ENCODE measurements at places on chromosomes 1 and 21.

GRCh38 chr1:7613851-7614205 is 157.3 kb upstream of the VAMP3 start:
- DNase-seq = no peak

DNA sequence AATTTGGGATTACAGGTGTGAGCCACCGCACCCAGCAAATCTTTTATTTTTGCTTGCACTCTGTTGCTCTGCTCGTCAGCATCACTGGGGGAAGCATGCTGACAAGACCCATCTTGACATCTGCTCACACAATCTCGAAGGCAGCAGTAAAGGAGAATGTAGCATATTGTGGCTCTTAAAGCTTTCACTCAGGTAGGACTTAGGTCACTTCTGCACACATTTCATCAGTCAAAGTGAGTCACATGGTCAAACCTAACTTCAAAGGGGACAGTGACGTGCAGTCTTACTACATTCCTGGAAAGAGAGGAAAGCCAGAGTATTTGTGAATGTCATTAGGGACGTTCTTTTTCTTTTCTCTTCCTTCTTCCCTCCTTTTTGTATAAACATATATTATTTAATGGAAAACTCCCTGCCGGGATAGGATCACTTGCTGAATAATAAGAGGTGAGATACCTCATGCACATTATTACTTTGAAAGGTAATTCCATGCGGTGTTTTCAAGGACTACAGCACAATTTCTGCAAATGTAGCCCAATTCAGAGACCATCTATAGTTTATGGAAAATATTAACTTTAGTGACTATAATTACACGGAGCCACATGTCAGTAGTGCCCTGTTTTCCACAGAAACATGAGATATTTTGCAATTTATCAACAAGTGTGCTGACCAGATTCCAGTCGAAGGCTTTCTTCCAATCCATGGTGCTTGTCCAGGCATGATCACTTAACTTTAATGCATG is 19.3 kb upstream of the ACBD6 start:
- no peak for DNase-seq

DNA sequence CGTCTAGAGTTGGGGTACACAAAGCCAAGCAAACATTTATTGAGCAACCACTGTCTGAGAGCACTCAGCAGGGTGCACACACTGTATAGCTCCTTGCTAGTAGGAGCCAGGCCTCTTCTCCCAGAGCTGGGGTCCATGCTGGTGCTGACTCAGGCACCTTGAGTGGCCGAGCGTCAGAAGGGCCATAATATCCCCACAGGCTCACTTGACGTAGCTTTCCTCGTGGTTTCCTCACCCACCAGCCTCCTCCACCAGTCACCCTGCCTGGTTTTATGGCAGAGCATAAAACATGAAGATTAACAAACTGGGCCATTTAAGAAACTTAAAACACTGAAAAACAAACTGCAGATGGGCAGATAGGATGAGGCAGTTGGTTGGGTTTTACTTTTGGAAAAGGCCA is 361.5 kb downstream of the HHAT start:
- DNase-seq = no peak

- peak; percentile 21 for DNase-seq
Observed at GRCh38 chr1:231866392-231867331, 240.1 kb downstream of the DISC1 start.

DNA sequence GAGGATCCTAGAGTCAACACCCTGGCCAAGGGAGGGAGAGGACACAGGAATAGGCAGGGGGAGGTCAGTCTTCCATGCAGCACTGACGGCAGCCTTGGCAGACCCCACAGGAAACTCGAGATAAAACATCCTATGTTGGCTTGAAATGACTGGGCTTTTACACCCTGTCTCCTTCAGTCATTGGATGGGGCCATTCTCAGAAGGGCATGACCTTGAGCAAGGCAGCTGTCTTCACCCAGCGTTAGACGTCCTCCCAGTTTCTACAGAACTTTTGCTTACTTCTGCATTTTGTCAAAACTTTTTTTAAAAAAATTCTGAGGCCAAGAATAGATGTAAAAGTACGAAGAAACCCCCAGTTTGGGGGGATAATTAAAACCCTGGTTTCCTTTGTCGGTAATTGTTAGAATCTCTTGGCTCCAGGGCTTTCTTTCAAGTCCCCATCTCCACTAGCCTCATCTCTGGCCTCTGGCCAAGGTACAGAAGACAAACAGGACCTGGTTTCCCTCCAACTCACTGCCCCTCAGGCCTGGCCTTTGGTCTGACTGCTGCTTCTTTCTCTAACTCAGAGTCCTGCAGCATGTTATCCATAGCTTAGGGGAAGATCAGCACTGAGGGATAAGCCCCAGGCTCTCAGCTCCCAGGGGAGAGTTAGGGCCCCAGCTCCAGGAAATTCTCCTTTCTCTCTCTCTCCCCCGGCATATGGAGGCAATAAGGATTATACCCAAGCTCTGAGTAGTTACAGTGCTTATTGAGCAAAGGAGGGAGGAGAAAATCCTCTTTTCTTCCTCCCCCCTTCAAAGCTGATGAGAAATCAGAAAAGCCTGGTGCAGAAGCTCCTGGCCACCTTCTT is 51.6 kb upstream of the KCND3 start:
- no peak for DNase-seq

- DNase-seq = no peak
Observed at GRCh38 chr1:35499652-35500176, 57.5 kb downstream of the KIAA0319L start.

DNA sequence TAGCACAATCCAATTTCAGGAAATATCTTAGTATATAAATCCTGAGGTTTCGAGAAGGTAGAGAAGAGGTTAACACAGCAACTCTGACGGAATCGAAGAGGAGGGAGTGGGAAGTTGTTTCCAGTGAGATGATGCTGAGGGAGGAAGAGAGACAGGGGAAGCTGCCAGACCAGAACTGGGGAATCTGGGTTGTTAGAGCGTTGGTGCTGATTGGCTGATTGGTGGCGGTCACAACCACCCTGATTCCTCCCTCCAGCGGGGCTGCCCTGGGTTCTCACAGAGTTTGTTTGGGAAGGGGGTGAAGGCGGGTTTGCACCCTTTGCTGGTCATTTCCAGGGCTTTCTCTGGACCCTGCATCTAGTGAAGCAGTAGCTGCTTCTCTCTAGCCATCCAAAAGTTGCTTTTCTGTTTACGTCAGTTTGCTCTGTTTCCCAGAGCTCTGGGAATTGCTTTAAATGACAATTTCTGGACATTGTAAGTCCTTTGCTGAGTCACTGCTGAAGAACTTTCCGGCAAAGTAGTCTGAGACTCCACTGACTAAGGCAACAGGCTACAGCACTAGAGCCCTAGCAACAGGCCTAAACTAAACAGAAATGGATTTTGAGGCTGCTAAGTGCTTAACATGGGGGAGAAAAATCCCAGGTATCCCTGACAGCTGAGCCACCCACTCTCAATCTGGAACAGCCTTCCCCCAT is 90.1 kb downstream of the TENT5C start:
- no peak for DNase-seq

GRCh38 chr1:29675481-29676263 is 439.4 kb downstream of the PTPRU start:
- no peak for DNase-seq

DNA sequence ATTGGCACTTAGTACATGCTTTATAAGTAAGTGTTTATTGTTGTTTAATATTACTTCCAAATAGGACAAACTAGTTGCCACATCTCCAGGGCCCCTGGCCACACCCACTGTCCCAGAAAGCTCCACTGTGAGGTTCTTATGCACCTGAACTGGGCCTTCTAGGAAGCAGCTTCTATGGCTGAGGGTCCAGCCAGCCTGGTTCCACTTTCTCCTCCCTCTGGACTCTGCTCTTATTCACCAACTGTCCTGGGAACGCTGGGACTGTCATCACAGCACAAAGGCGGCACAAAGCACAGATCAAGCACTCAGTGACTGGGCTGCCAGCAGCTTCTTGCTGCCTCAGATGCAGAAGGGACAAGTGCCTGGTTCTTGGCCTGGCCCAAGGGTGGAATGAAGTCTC is 29.6 kb upstream of the ZNF648 start:
- no peak for DNase-seq

- no peak for DNase-seq
Observed at GRCh38 chr1:196090226-196090625, 518.0 kb downstream of the KCNT2 start.

DNA sequence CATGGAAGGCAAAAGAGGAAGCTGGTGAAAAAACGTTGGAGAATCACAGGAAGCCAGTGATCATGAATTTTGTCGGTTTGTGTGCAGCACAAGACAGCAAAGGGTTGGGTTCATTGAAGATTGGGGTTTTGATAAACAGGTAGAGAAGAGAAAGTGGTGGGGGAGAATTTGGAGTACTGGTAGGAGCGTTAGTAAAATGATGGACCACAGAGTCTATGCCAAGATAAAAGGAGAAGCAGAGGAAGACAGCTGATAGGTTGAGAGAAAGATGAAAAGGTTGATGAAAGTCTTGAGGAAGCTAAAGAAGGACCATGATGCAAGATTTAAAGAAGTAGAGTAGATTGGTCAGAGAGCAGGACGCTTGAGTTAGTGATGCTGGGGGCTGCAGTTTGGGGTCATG is 156.8 kb upstream of the POU3F1 start:
- no peak for DNase-seq

- no peak for DNase-seq
Observed at GRCh38 chr21:26709090-26709489, 136.0 kb upstream of the CYYR1 start.

GRCh38 chr21:21955204-21955603 is 957.0 kb downstream of the NCAM2 start:
- no peak for DNase-seq

GRCh38 chr21:18349468-18349867 is 54.1 kb downstream of the TMPRSS15 start:
- no peak for DNase-seq

DNA sequence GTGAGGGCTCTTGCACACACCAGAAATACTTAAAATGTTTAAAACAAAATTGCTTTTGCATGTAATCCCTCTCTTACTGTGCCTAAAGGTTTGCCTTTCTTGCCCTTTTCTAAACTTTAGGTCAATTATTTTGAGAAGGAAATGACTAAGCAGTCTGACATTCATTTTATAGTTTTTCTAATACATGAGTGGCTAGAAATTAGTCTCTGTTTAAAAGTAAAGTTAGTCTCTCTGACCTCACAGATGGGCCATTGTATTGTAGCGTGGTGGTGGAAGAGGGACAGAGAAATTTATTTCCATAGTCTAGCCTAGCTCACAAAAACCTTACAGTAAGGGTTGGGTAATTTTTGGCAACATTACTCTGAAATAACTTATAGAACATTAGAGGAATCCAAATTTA is 3.6 kb upstream of the COL11A1 start:
- no peak for DNase-seq

DNA sequence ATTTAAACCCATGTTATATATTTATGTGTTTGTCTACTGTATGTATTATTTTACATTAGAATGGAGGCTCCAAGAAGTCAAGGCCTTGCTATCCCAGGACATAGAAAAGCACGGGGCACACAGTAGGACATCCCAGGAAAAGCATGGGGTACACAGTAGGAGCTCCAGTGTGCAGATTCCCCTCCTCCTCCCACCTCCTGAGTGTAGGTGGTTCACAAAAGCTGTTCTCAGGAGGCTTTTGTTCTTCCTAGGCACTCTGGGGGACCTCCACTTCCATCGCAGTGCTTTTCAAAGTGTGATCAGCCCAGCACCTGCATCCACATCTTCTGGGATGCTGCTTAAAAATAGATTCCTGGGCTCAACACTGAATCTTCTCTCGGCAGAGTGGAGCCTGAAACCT is 30.8 kb upstream of the VTCN1 start:
- no peak for DNase-seq

DNA sequence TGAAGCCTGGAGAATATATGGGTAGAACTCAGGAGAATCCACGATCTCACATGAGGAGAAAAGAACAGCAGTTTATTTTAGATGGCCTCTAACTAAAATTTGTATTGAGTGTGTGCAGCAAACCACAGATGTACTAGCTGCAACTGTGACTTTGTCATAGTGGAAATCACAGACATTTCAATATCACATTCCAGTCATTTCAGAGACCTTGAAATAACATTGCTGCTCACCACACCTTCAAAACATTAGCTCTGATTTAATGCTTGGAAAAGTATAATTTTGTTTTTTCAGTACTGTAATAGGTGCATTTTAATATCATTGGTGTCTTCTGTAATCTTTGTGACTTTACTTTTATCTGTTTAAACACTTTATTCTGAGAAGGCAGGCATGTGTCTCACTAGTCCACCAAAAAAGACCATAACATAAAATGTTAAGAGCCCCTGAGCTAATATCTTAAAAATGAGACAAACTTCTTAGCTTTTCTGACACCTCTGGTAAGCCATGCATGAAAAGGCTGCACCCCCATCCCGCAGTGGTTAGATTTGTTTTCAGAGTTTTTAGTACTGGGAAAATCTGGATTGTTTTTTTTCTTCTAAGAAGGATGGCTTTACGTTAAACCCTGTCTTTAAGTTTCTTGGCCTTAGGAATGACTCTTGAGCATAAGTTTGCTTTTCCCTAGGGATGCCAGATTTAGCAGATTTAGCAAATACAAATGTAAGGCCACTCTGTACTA is 30.1 kb downstream of the KCNJ15 start:
- no peak for DNase-seq

GRCh38 chr1:46677339-46677738 is 5.7 kb downstream of the TEX38 start:
- DNase-seq = no peak

DNA sequence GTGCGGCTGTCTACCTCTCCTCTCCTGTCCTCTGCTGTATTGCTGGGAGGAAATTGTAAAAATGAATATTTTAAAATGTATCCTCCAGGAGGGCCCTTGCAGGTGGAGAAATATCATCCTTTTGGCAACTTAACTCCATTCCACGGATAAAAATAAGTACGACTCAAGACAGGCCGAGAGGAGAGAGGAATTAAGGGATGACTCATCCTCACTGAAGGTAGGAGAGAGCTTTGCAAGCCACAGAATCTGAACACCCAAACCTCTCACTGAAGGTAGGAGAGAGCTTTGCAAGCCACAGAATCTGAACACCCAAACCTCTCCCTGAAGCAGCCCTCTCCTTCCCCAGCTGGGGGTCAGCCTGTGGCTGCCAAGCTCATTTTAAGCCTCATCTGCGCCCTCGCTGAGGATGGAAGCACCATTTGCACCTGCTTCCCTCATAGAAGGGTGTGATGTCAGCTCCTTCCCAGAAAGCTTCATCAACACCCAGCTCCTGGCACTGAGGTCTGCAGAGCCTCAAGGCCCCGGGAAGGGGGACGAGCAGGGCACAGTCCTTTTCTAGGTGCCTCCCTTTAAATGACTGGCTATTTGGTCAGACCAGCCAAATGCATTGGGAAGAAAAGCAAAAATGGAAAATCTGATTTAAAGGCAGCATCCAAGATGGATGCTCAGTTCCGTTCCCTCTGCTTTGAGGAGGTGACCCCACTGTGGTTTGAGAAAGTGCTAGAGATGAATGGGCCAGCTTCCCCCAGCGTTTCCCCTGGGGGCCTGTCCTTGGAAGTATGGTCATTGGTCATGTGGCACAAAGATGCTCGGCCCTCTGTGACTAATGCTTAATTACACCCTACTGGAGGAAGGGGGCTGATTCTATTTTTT is 12.9 kb upstream of the SELENON start:
- DNase-seq = no peak

GRCh38 chr1:198118134-198118533 is 38.7 kb upstream of the NEK7 start:
- DNase-seq = no peak
